ENCODE measurements at places on chromosomes 5 and 9.

DNA sequence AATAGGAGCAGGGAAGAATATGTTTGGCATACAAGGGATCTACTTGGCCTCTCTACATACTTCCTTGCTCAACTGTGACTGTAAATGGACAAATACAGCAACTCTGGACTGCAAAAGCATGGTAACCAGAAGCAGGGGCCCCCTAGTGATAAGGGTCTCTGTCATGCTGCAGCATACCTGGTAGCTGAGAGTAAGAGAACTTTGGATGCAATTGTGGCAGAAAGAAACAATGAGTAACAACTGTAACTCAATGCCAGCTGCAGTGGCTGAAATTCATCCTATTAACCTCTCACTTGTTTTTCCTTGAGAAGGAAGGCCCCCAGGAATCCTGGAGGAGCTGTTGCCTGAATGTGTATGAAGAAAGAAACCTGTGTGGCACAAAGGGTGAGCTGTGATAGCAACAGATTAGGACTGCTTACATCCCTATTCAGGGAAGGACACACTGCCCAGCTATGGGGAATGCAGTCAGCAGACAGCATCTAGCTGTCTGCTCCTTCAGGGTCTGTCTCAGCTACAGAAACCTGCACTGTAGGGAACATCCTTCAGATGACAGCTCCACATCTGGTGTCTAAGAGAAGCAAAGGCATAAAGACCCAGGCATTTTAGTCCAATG lies 468.1 kb upstream of the ACTBL2 start:
- no peak for DNase-seq

- no peak for DNase-seq
Observed at GRCh38 chr5:1345876-1346626, 1.2 kb upstream of the CLPTM1L start.

- DNase-seq = no peak
Observed at GRCh38 chr5:120734033-120734432, 269.9 kb downstream of the PRR16 start.

- no peak for DNase-seq
Observed at GRCh38 chr5:58923355-58923754, 340.5 kb downstream of the RAB3C start.

DNA sequence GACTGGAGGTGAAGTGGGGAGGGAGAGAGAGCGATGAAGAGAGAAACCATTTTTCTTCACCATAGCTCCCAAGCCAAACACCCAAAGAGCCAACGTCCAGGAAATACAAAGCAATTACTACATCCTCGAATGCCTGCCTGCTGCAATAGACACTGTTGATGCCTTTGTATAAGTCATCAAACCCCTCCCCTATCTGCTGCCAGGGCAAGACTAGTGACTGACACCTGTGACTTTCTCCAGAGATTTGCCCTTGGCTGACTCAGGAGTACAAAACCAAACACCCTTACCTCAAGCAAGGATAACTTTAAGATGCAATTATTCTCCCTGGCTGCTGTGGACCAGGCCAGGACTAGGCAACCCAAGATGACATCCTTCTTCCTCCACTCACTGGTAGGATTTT lies 81.8 kb upstream of the RASA1 start:
- no peak for DNase-seq

GRCh38 chr5:173291722-173292658 lies 36.2 kb downstream of the STC2 start:
- DNase-seq = no peak

GRCh38 chr9:131709771-131710431 lies 30.0 kb downstream of the RAPGEF1 start:
- peak; percentile 60 for DNase-seq

- DNase-seq = no peak
Observed at GRCh38 chr5:475704-476101, 32.7 kb downstream of the EXOC3 start.

DNA sequence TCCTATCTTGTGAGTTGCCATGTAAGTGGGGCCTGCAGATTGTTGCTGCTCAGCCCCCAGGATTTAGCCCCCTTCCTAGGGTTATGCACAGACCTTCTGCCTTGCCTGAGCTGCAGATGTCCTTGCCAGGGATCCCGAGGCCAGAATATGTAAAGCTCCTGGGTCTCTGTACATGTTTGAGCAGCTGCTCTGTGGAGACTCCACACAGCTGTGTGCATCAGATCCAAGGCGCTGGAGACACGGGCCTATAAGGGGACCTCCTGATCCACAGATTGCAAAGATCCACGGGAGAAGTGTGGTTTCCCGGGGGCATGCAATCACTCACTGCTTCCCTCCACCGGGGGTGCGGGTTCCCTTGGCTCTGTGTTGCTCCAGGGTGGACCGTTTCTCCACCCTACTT lies 28.9 kb downstream of the TAF11L14 start:
- DNase-seq = no peak

DNA sequence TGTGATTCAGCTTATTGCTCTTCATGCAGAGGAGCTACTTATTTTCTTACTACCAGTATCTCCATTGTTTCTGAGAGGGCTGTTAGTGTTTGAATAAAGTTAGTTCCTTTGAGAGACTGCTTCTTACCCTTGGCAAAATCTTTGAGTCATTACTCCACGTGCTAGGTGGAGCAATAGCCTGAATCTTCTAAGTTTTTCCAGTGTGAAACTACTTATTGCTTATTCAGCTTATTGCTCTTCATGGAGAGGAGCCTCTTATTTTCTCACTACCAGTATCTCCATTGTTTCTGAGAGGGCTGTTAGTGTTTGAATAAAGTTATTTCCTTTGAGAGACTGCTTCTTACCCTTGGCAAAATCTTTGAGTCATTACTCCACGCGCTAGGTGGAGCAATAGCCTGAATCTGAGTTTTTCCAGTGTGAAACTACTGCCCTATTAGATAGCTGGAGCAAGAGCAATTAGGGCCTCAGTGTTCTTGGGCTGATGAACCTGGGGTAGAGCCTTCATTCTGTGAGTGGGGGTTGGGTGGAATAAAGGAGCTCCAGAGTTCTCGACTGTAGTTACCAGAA lies 41.9 kb downstream of the GPBP1 start:
- no peak for DNase-seq

GRCh38 chr5:51604324-51604723 lies 221.1 kb downstream of the ISL1 start:
- no peak for DNase-seq

DNA sequence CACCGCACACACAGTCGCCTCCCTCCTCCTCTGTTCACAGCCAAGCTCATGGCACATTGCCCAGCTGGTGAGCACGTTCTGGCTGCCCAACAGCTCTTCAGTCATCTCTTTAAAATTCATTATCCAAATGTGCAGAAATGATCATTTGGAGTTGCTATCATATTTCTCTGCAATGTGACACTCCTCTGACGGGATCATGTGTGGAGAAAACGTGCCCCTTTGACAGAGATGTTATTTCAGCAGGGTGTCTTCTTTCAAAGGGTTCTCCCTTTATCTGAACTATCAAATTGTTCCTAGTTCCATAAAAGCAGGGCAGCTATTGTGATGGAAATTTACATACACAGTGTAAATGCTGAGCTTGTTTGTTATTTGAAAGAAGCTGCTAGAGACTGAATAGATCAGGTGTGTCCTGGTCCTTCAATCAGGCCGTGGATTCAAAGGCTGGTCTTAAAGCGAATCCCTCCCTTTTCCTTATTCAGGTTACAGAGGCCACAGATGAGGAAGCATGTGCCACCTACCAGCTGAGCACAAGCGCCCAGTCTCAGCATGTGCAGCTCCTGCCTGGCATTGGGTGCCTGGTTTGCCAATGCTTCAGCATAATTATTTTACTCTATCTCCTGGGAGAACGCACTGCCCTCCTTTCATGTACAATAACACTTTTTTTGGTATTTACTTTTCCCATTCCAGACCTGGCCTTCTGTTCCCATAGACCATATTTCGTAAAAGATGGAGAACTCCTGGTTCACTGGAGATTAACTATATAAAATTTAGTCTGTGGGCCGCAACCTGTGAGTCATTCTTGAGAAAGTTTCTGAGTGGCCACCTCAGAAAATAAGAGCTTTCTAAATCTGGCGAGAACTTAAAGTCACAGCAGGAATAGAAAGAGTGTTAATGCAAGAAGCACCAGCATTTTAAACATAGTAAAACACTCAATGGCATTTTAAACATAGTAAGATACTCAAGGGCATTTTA lies 433.7 kb downstream of the ENC1 start:
- DNase-seq = no peak
